ENCODE measurements at places on chromosomes 4 and X. TPM values are rescaled to one million over a fixed set of nuclear protein-coding genes. Genes with fewer than 3 reads are reported as not detected.
A peak's percentile ranks its signal among the peaks of the same experiment; 100 is the strongest.

The FAM47B gene
- not detected for total RNA-seq

GRCh38 chrX:46185923-46186810 is 359.1 kb downstream of the ZNF674 start:
- DNase-seq: no peak

DNA sequence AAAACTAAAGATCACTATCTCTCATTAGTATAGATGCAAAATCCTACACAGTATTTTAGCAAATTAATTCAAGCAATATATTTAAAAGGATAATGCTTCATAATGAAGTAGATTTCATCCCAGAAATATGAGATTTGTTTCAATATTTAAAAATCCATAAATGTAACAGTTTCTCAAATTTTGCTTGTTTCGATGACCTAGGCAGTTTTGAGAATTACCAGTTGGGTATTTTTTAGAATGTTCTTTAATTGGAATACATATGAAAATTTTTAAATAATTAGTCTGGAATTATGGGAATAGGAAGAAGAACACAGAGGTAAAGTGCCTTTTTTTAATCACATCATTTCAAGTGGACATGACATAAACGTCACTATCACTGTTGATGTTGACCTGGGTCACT is 192.3 kb downstream of the FBXO8 start:
- no peak for DNase-seq

GRCh38 chrX:66408507-66408906 is 230.4 kb downstream of the EDA2R start:
- no peak for DNase-seq

The PDCL2 gene
- total RNA-seq: not detected

The PF4V1 gene
- not detected for total RNA-seq

The SYTL5 gene
- total RNA-seq: not detected

- DNase-seq: no peak
These were observed 20.5 kb downstream of the COMMD8 start for GRCh38 chr4:47442980-47443379.

GRCh38 chr4:146522869-146523205 is 1.1 kb upstream of the SLC10A7 start:
- DNase-seq: no peak

- DNase-seq: no peak
These were observed 98.2 kb downstream of the FRYL start for GRCh38 chr4:48681856-48682255.

GRCh38 chr4:80268081-80268823 is 1.8 kb downstream of the FGF5 start:
- no peak for DNase-seq

The SLC10A4 gene
- total RNA-seq: not detected

- no peak for DNase-seq
These were observed 35.0 kb downstream of the CLDN2 start for GRCh38 chrX:106955004-106955772.

- no peak for DNase-seq
These were observed 37.1 kb downstream of the TRIM2 start for GRCh38 chr4:153241295-153241694.

GRCh38 chrX:96556886-96557285 is 127.8 kb upstream of the DIAPH2 start:
- no peak for DNase-seq

DNA sequence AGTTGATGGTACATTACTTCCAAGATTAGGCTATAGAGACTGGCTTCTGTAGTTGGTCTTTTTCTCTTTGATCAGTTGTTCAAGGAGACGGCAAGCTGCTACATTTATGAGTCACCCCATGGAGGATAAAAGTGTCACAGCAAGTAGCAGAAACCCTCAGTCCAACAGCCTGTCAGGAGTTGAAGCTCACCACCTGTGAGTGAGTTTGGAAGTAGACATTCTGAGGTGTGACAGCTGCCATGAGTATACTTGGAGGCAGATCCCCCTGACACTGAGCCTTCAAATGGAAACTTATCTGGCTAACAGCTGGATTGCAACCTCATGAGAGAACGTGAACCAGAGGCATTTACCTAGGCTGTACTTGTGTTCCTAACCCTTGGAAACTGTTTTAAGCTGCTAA is 68.0 kb downstream of the CCNG2 start:
- no peak for DNase-seq

GRCh38 chr4:136803433-136803832 is 728.9 kb downstream of the PCDH18 start:
- DNase-seq: no peak

DNA sequence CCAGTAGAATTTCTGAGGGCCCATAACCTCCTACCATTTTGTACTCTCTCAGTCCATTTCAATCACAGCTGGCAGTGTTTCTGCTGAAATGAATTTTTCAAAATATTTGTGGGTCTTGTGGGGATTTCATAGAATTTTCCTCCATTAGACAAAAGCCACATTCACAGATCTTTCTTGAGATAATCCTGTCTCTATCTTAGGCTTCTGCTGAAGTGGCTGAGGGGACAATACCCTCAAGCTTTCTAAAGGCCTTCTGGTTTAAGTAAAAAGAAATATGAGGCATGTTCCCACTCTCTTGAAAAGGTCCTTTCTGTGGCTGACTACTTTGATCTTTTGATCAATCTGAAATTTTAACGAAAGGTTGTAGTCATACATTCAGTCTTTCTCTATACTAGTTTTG is 1930.0 kb upstream of the AGA start:
- DNase-seq: no peak

The SMIM10 gene
- 2.5 TPM for total RNA-seq

GRCh38 chrX:21944136-21944615 is 3.7 kb downstream of the SMS start:
- no peak for DNase-seq

- DNase-seq: no peak
These were observed 41.7 kb downstream of the LIN54 start for GRCh38 chr4:82968972-82969371.

The TMPRSS11E gene
- not detected for total RNA-seq

DNA sequence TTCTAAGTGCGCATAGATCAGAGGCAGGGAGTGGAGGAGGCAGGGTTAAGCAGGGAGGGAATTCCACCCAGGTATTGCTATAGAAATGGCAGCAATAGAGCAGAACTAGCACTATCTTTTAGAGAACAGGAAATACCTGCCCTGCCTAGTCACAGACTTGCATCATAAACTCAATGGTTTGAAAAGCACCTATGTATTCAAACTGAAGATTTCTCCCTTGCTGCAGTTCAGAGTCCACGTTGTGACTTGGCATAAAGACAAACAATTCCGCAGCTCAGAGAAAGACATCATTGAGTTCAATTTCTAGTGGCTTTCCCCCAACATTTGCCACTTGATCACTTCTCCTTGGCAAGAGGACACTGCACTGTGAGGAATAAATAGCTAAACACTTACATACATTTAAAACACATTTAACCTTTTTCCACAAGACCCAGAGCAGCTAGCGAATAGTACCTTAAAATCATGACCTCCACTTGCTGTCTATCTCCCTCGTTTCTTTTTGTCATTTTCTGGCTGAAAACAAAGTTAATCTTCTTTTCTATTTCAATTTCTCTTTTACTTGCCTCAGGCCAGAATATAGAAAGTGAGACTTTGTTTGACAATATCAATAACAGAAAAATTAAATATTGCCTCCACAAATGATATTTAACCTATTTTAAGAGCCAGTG is 42.4 kb downstream of the SLC7A11 start:
- DNase-seq: no peak

DNA sequence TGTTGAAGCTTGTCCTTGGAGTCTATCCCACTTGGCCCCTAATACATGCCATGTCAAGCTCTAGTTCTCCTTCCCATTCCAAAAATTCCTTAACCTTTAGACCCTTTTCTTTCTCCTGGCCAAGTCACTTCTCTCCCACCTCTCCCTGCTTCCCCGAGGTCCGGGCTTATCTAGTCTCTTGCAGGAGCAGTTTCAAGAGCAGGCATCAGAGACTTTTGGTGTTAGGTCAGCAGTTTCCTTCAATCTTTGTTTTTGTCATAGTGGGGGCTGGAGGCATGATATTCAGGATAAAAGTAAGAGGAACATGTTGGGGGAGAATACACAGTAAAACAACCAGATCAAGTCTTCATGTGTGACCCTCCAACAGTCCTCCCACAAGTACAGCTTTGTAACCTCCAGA is 11.5 kb upstream of the IDS start:
- no peak for DNase-seq

DNA sequence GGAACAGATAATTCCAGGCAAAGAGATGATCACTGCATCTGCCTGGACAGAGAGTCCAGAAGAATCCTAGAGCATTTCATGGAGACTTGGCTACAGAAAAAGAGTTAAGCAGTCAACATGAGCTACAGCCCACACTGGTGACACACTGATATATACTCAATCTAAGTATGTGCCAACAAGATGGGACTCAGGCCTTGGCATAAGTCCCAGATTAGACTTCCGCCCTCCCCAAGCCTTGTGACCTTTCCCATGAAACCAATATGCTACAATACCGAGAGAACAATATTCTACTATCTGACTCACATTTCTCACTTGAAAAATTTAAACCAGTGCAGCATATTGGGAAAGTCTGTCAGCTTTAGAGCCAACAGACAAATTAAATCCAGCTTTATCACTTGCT is 65.7 kb upstream of the SLITRK2 start:
- DNase-seq: no peak

DNA sequence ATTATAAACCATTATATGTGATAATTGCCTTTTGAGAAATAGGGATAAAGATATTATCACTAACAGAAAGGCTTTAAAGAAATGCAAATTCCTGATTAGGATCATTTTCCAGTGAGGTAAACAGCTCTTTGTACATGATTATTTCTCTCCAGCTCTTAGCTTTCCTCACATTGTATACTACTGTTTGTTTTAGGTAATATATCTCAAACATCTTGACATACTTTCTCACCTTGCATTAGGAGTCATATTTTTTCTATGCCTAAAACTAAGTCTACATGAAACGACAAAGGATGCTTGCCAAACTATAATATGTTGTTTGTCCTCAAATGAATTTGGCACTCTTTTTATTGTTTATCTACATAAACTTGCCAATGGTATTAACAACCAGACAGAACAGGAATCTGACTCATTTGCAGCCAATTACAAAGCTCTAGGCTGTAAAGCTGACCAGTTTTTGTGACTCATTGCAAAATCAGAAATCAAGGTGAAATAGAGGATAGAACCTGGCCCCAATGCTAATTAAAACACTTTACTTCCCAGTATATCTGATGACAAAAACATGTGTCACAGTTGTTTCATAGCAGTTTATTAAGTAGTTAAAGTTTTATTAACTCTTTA is 107.0 kb downstream of the IQCM start:
- no peak for DNase-seq

The DCLK2 gene
- total RNA-seq: not detected

The ASB12 gene
- not detected for total RNA-seq

GRCh38 chr4:48173056-48173991 is 39.3 kb upstream of the TXK start:
- DNase-seq: no peak

- no peak for DNase-seq
These were observed 239.0 kb upstream of the GLRA2 start for GRCh38 chrX:14290335-14290734.

The SPANXB1 gene
- not detected for total RNA-seq

DNA sequence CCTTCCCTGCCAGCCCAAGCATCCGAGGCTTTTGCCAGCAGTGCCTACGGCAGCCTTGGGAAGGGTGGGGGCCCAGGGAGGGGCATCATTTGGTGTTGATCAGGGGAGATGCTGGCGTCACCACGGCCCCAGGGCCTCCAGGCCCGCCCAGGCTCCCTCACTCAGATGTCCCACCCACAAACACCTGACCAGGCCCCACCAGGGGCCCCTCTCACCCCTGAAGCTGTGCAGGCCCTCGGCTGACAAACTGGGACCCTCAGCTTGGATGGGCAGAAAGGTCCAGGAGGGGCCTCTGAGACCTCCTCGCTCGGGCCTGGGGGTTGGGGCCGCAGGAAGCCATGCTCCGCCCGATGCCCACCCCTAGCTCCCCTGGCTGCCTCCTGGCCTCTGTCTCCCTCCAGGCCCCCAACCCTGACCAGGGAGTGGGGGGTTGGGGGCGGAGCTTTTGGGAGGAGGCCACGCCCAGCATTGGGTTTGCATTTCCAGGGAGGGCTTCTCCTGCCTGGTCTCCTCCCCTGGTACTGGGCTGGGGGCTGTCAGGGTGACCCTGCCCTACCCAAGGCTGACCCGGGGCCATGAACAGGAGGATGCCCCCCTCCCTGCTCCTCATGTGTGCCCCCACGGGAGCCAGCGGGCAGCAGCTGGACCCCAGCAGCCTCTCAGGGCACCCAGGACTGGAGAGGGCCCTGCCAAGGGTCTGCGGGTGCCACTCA is 33.4 kb upstream of the SPON2 start:
- peak; percentile 55 for DNase-seq

GRCh38 chr4:56400560-56400959 is 13.3 kb upstream of the AASDH start:
- DNase-seq: no peak

Measured in natural killer cell treated with Interleukin-12 subunit alpha and Interleukin-12 subunit beta and Interleukin-15 and Interleukin-18, amount 100 ng/mL, for 72 hours (primary cell).